NCI-H1105 treated with DMSO at 0.1 percent for 48 hours (cell line): ENCODE measurements at places on chromosomes 7 and 10.

GRCh38 chr10:129502448-129502847, 35.4 kb downstream of the MGMT start:
- no peak for DNase-seq

GRCh38 chr10:127090138-127090537, 106.3 kb downstream of the INSYN2A start:
- no peak for DNase-seq

- DNase-seq, result no peak
Observed at GRCh38 chr10:130372222-130372621, 236.0 kb downstream of the GLRX3 start.

DNA sequence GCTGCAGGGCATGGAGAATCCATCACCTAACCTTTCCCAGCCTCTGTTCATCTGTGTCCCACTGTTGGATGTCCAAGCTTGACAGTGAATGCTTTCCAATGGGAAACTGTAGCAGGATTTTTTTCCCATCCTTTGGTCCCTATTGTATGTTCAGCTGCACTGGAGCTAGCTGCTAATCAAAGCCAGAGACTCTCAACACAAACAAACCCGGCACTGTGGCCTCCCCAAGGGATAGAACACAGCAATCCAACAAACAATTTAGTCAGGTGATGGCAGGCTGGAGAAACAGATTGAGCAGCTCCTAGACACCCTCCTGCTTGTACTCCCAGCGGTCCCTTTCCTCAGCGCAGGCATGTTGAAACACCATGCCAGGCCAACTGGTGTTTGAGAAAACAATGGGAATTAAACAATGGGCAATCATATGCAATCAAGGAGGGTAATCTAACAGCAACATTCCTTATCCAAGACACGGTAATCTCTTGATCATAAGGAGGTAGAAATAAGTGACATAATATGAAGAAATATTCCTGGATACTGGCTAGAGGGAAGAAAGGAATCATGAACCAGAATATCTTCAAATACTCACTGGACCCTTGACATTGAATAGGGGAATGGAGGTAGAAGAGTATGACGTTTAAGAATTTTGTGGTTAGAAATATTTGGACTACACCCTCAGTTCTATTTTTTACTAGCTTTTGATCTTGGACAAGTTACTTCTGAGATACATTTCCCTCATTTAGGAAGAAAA, 15.0 kb downstream of the PTN start:
- DNase-seq, result no peak

- no peak for DNase-seq
Observed at GRCh38 chr7:36521911-36522310, 132.2 kb downstream of the ANLN start.

DNA sequence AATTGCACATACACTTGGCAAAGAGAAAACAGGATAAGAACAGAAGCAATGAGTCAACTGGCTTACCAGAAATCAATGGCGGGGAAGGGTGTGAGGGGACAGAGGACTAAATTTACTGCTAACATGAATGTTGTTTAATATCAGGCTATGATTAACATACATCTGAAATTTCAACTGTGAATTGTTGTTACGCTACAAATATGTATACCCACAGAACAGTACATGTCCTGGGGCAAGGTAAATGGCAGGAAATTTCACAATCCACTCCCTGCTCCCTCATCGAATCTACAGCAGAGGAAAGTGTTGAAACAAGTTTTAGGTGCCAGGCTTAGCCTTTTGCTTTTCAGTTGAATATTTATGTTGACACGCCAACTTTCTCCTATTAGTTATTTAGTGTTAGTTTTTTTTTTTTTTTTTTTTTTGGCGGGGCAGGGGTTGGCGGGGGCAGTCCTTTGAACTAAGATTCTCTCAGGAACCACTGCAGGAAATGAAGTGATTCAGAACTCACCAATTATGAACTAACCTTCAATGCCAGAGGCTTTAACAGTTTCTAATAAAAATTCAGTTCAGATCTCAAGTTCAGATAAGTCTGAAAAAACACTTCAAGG, 99.0 kb downstream of the UBE2H start:
- no peak for DNase-seq

GRCh38 chr10:114342976-114343375, 61.3 kb downstream of the AFAP1L2 start:
- no peak for DNase-seq

- DNase-seq, result no peak
Observed at GRCh38 chr10:102368077-102368476, 27.4 kb upstream of the NFKB2 start.

DNA sequence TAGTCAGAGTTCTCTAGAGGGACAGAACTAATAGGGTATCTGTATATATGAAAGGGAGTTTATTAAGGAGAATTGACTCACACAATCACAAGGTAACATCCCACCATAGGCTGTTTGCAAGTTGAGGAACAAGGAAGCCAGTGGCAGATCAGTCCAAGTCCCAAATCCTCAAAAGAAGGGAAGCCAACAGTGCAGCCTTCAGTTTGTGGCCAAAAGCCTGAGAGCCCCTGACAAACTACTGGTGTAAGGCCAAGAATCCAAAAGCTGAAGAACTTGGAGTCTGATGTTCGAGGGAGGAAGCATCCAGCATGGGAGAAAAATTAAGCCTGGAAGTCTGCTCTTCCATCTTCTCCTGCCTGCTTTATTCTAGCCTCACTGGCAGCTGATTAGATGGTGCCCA, 1107.2 kb upstream of the CELF2 start:
- no peak for DNase-seq
